Activated CD4-positive, alpha-beta T cell treated with anti-CD3 and anti-CD28 coated beads, Interleukin-2, amount 10 ng/mL, durations not matched to agents 7 days and 5 days (primary cell): ENCODE measurements at places on chromosomes 13 and 19.

DNA sequence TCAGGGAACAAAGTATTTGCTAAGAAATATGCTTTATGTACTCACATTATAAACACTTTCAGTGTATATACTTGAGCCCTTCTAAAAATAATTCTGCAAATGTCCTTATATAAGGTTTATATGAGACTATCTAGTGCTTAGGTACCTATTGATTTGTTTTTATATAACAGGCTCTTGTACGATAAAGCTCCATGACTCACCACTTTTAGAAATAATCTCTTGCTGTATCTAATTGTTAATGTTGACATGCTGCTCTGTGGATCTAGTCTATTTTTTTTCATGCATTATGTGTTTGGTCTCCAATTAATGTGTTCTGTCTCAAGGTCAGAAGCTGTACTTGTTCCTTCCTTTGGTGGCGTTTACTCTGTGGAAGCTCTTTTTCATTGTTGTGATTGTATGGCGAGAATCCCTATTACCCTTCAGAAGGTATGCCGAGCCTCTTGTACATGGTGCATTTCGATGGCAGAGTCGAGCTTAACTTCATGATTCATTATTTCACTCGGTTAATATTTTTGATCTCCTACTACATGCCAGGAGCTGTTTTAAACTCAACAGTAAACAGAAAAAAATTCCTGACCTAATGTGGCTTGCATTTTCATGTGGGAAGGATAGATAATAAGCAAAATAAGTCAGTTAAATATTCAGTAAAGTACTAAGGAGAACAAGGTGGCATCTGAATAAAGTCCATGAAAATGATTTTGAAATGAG lies 361.6 kb downstream of the COG6 start:
- H3K27me3 ChIP-seq, result no peaks in the 10 kb centered on the region
- DNase-seq, result no peak
- no peaks in the 10 kb centered on the region for H3K36me3 ChIP-seq
- no peak overlapping the region for H3K4me3 ChIP-seq
- H3K27ac ChIP-seq, result no peak overlapping the region

DNA sequence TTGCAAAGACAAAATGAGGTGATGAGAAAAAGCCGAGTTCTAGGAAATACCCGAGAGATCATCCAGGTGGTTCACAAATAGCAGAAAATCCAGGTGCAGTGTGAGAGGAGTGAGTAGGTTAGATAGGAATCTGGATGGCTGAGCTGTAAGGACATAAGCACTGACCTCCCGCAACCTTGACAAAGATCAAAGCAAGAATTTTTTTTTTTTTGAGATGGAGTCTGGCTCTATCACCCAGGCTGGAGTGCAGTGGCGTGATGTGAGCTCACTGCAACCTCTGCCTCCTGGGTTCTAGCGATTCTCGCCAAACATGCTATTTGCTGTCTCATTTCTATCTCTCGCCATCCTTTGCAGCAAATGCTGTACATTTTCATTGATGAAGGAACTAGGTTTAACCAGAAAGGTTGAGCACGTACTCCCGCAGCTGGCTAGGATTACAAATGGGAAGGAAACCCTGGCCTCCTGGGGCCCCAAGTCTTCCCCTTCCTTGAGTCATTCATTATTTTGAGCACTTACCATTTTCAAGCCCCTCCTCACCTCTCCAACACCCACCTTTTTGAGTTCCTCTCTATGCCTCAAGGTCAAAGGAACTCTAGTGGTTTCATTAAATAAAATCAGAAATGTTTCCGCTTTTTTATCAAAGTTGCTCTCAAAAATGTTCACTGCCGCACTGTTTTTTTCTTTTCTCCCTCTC lies 38.8 kb downstream of the NLRP12 start:
- no peaks in the 10 kb centered on the region for H3K36me3 ChIP-seq
- H3K4me1 ChIP-seq, result no peaks in the 10 kb centered on the region
- no peak overlapping the region for H3K4me3 ChIP-seq
- peaks cover 6% of the 10 kb centered on the region for H3K27me3 ChIP-seq
- no peak overlapping the region for H3K27ac ChIP-seq

- DNase-seq, result no peak
- no peaks in the 10 kb centered on the region for H3K27me3 ChIP-seq
- H3K4me3 ChIP-seq, result peak overlapping the region; percentile 83
- H3K27ac ChIP-seq, result peak overlapping the region; percentile 95
- H3K36me3 ChIP-seq, result peaks cover 42% of the 10 kb centered on the region
Observed at GRCh38 chr19:16076958-16077611, 790 bp downstream of the TPM4 start.

DNA sequence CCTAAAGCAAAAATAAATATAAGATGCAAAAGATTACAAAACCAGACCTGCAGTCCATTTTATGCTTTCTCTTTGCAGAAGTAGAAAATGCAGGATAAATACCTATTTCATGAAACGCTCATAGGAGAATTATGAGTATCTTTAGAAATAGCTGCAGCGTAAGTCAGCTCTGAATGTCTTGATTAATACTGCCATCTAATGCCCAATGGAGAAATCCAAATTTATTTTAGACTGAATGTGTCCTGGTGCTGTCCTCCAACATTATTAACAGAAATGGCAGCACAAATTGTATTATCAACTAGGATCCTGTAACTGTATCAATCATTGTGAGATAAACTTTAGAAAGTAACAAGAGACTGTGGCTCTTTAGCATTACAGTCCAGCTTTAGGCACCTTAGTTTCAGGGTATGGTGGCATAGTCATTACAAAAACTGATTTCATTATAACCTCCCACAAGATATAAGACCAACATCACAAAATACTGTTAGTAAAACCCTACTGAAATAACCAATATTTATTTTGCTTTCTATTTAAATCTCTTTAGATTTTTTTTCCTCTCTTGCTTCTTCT lies 162.1 kb upstream of the MIR17HG start:
- DNase-seq, result no peak
- H3K27ac ChIP-seq, result no peak overlapping the region
- H3K27me3 ChIP-seq, result peaks cover 1% of the 10 kb centered on the region
- no peak overlapping the region for H3K4me3 ChIP-seq
- H3K4me1 ChIP-seq, result no peaks in the 10 kb centered on the region
- H3K36me3 ChIP-seq, result no peaks in the 10 kb centered on the region

DNA sequence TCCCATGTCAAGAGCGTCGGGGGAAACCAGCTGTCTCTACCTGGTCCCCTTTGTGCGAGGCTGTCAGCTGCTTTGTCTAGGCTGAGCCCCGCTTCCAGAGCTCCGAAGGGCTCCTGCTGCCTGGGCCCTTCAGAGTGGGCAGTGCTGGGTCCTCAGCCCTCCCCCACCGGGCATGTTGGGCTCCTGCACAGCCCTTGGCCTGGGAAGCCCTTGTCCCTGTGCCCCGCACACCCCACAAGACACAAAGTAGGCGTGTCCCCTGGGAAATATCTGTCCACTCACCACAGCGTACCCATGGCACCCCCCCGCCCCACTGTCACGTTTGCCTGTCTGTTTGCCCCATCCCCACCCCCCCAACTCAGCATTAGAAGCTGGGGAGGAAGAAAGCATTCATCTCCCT lies 39.6 kb upstream of the RANBP3 start:
- H3K27me3 ChIP-seq, result no peaks in the 10 kb centered on the region
- no peaks in the 10 kb centered on the region for H3K4me1 ChIP-seq
- H3K27ac ChIP-seq, result no peak overlapping the region
- no peaks in the 10 kb centered on the region for H3K36me3 ChIP-seq
- H3K4me3 ChIP-seq, result no peak overlapping the region
